Esophagus mucosa (tissue), 1 donor: ENCODE measurements at places on chromosomes 5 and 9. TPM values are rescaled to one million over a fixed set of nuclear protein-coding genes. Genes with fewer than 3 reads are reported as not detected.

DNA sequence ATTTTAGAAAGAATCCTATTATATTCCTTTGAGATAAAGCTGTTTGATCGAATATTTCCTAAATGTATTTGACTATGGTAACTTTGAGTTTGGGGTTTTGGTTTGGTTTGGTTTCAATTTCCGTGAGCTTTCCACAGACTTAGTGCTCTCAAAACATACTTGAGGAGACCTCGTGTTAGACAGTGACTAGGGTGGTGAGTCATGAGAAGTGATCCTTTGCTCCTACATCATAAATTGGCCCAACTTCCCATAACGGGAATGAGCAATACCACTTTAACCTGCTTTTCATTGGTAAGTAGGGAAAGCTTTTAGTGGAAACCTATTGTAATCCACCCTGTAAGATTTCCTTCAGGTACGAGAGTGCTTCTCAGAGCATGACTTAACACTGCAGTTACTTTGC, 3.8 kb upstream of the RASEF start:
- no peak for ATAC-seq

DNA sequence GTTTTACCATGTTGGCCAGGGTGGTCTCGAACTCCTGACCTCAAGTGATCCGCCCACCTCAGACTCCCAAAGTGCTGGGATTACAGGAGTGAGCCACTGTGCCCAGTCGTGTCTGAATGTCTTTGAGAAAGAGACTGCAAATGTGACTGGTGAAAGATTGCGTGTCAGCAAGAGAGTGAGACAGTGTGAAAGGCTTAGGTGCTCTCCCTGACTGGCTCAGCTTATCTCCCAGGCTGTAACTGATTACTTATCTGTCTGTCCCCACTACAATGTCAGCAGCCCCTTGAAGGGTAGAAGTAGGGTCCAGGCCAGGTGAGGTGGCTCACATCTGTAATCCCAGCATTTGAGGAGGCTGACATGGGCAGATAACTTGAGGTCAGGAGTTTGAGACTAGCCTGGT, 3.4 kb upstream of the FGFR4 start:
- ATAC-seq: no peak

IARS1 gene
- 95.2 TPM for total RNA-seq

GRCh38 chr9:121157939-121158338, 43.7 kb downstream of the RAB14 start:
- ATAC-seq: no peak

IL5 gene
- total RNA-seq: not detected

GRCh38 chr5:11595045-11595444, 309.2 kb downstream of the CTNND2 start:
- ATAC-seq: no peak

TBCA gene
- total RNA-seq: 132 TPM

DNA sequence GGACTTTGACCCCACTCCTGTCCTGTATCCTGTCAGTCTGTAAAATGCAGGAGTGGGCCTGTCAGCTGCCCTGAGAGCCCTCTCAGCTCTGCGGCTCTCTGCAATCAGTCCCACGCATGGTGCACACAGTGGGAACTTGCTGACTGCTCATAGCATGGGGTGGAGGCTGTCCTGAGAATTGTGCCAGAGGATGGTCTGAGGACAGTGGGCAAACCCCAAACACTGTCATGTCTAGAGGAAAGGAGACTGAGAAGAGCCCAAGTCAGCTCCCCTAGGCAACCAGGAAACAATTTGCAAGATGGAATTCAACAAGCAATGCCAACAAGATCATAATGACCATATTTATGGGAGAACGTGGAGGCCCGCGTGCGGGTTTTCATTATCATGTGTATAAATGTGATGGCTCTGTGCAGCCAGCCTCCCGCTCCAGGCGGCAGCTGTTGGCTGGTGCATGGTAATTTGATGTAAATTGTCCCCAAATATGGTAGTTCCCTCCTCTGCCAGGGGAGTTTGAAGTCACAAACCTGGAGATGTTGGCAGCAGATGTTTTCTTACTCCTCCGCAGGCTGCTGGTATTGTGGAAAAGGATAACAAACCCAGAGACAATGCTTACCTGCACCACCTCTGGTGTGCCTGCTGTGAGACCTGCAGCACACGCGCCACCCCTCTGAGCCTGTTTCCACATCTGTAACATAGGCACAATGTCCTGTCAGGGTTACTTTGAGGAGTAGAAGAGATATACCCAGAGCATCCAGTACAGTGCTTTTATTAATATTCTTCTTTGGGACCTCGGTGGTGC, 39.8 kb upstream of the ALDH1B1 start:
- no peak for ATAC-seq

GRCh38 chr5:40606077-40606765, 73.5 kb upstream of the PTGER4 start:
- ATAC-seq: no peak

RNF183 gene
- 4.2 TPM for total RNA-seq

DNA sequence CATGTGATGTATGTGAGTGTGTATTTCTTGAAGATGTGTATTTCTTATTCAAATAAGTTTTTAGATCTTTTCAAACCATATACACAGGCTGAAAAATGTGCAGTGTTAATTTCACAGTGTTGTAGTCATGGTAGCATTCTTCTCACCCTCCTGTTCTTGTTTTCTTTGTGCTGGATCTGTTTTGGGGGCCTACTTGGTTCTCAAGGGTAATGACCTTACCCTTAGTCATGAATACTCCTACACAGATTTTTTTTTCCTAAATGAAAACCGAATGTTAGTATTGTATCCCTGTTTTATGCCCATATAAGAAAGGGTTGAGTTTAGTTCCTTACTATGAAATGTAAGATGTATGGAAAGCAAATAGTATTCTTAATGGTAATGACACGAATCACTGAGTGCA, 88.0 kb downstream of the SLC44A1 start:
- no peak for ATAC-seq

- ATAC-seq: no peak
Measured at GRCh38 chr5:175870820-175871447, 444 bp upstream of the CPLX2 start.

DNA sequence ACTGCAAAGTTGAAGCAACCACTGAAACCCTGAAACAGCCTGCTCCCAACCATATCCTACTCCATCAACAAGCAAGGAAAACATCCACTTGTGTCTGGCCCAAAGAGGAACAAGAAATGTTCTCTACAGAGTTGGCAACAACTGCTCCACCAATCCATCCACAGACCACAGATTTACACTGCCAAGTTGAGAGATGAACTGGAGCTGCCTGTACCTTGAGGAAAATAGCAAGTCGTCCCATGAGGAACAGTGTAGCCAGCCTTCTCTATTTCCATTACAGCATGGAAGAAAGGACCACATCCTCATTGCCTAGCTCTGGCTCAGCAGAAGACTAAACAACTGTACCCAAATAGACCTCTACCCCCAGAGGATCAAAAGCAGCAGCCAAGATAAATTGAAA, 60.4 kb downstream of the DEPDC1B start:
- no peak for ATAC-seq

GRCh38 chr5:83900306-83900705, 179.7 kb upstream of the HAPLN1 start:
- no peak for ATAC-seq

TAL2 gene
- total RNA-seq: not detected

DNA sequence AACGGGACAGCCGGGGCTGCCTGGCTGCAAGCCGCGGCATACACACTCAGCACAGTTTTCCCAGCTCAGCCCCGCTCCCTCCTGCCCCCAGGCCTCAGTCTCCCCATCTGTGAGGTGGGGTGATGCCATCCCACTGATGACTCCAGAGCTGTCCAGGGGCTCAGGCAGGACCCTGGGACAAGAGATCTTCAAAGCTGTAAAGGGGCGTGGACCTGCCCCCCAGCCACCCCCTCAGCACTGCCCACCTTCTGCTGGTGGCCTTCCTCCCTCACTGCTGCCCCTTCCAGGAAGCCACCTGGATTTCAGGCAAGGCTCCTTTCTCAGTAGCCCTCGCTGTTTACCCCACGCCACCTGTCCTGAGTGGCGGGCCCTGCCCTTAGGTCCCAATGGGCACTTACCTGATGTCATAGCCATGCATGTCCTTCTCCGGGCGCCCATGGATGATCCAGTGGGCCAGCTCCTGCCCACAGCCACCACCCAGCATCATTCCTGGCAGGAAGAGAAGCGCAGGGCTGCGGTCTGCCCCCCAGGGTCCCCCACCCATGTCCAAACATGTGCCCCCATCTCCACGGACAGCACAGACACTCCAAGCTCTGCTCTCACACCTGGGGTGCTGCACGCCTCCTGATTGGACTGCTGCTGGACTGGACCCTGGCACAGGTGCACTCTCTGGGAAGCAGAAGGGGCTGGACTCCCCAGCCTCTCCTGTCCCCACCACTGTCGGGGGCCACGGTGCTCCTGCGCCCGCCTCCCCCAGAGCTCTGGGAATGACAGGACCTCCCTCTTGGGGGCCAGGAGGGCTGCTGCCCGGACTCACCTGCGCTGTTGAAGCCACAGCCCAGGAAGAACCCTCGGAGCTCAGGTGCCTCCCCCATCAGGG, 25.7 kb downstream of the SARDH start:
- ATAC-seq: no peak

GRCh38 chr9:30524311-30524710, 1860.1 kb upstream of the ACO1 start:
- no peak for ATAC-seq

TAF11L10 gene
- total RNA-seq: not detected

DNA sequence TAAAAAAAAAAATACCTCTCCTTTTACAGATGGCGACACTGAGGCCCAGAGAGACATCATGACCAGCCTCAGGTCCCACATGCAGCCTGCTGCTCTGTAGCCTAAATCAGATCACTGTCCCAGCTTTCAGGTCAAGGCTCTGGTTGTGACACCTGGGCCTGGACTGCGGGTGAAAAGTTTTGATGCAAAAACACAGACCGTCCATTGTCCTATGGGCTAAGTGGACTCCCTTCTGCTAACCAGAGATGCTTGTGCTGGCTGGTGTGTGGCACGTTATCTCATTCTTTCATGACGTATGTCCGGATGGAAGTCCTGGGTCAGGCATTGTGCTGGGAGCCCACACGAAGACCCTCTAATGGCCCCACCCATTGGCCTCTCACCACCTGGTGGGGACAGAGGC, 7.8 kb downstream of the NEK6 start:
- ATAC-seq: no peak

- no peak for ATAC-seq
Measured at GRCh38 chr9:33295571-33295970, 5.3 kb downstream of the NFX1 start.

DNA sequence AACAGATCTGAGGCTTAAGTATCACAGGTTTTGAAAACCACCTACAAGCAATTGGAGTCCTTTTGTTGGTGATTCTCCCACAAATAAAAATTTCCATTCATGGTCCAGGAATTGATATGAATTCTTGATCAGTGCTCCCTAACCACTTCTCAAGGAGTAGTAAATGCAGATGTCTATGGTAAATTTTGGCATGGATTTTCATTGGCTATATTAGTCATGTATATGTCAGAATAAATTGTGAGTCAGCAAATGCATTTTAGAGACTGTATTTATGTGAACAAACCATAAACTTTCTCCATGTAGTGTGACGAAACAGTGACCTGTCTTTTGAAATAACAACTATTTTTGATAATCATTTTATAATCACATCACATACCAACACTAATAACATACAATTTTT, 611.1 kb downstream of the HTR1A start:
- ATAC-seq: no peak

DNA sequence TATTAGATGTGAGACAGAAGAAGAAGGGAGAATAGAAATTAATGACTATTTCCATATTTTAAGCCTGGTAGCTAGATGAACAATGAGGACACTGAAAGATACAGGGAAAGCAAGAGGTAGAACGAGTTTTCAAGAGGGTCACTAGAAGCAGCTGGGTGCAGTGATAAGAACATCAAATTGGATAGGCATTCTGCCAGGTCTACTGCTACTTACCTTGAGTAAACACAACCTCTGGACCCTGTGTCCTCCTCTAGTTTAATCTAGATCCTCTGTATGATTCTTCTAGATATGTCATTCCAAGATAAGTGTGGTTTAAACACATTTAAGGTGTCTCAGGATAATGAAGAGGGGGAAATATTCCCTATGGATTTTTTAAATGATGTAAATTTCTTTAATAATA, 31.2 kb downstream of the OTP start:
- ATAC-seq: no peak

RORB gene
- total RNA-seq: 0.08 TPM

DNA sequence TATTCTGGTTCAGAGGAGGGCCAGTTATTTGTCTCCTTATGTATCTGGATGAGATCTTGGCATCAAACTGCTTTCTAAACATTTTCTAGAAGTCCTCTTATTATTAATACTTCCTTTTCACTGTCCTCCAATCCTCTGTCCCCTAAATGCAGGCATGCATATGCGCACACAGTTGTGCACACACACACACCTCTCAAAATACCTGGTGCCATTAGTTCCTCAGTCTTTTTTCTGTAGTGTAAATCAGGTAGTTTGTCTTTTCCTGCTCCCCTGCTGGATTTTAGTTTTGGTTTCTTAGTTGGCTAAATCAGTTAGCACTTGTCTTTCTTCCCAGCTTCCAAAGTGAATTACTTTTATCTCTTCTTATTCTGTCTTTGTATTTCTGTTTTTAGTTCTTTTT, 55.8 kb upstream of the LRRC70 start:
- ATAC-seq: no peak

CTXN3 gene
- total RNA-seq: 0.24 TPM

GRCh38 chr5:6236170-6236793, 142.1 kb downstream of the MED10 start:
- peak; percentile 91 for ATAC-seq

DNA sequence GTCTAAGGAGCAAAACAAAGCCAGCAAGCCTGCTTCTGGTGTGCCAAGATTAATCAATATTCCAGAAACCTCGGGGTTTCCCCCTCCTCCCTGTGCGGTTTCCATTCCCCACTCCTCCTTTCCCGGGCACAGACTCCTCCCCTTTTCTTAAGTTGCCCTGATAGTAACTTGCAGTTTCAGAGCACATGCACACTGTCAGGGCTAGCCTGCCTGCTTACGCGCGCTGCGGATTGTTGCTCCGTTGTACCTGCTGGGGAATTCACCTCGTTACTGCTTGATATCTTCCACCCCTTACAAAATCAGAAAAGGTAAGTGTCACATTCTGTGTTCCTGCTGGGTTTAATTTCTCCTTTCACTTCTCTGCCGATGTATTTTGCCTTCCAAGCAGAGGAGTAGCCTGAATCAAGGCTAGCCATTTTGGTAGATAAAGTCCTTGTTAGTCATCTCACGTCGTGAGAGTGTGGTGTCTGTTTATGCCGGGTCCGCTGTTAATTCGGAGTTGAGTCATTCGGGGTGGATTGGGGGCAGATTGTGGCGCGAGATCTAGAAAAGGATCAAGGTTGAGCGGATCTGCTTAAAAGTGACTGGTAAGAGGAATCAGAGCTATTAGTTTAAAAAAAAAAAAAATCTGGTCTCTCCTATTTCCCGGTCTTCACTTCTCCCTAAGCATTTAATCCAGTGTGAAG, at the start of gene SLC1A3:
SLC1A3 (plus strand) TSS at position 179 of the 686 bp plus-strand sequence. CDS start 1,818 bp downstream, outside the sequence.
- peak; percentile 90 for ATAC-seq

NME5 gene
- total RNA-seq: 0.44 TPM

DNA sequence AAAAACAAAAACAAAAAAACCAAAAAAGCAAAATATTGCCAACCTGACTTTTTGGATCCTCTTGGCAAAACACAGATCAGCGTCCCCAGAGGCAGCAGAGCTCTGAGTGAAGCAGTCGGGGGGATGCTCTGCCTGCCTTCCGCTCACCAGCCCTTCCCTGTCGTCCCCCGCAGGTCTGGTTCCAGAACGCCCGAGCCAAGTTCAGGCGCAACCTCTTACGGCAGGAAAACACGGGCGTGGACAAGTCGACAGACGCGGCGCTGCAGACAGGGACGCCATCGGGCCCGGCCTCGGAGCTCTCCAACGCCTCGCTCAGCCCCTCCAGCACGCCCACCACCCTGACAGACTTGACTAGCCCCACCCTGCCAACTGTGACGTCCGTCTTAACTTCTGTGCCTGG, 20.7 kb downstream of the LHX2 start:
- ATAC-seq: no peak
